Thoracic aorta (tissue), 2 donors: ENCODE measurements at places on chromosomes 5 and 9. TPM values are rescaled to one million over a fixed set of nuclear protein-coding genes. Genes with fewer than 3 reads are reported as not detected.
A peak's percentile ranks its signal among the peaks of the same experiment; 100 is the strongest.

DNA sequence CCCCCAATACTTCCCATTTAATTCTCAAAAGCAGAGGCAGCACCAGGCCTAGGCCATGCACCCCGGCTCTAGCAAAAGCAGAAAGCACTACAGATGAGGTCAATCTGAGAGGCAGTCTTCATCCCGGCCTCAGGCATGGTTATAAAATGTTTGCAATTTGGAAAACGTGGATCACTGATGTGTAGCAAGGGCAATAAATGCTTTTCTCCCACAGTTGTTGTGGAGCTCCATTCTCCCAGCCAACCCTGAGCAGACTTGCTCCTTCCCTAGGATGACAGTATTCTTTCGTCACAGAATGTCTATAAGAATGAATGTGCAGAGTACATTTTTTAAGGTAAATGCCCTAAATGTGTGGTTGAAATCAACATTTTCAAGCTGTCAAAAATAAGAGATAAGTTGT lies 157.3 kb upstream of the DAPK1 start:
- no peak for DNase-seq
- no peaks in the 10 kb centered on the region for H3K36me3 ChIP-seq
- H3K27ac ChIP-seq = no peak overlapping the region
- peaks cover 11% of the 10 kb centered on the region for H3K4me1 ChIP-seq

- DNase-seq = no peak
- H3K4me3 ChIP-seq = no peak overlapping the region
- no peak overlapping the region for H3K27ac ChIP-seq
- H3K36me3 ChIP-seq = peaks cover 7% of the 10 kb centered on the region
- H3K4me1 ChIP-seq = no peaks in the 10 kb centered on the region
- no peaks in the 10 kb centered on the region for H3K27me3 ChIP-seq
Measured at GRCh38 chr5:6652025-6652424, 18.8 kb downstream of the SRD5A1 start.

GRCh38 chr5:148825716-148826052 lies 727 bp upstream of the ADRB2 start:
- DNase-seq = no peak
- no peaks in the 10 kb centered on the region for H3K36me3 ChIP-seq
- peak overlapping the region; percentile 74 for H3K4me3 ChIP-seq
- peak overlapping the region; percentile 83 for H3K27ac ChIP-seq
- no peaks in the 10 kb centered on the region for H3K27me3 ChIP-seq

GRCh38 chr5:31079668-31080067 lies 113.8 kb upstream of the CDH6 start:
- no peaks in the 10 kb centered on the region for H3K4me1 ChIP-seq
- no peak overlapping the region for H3K4me3 ChIP-seq
- no peaks in the 10 kb centered on the region for H3K36me3 ChIP-seq
- no peaks in the 10 kb centered on the region for H3K27me3 ChIP-seq
- DNase-seq = no peak
- H3K27ac ChIP-seq = no peak overlapping the region

DNA sequence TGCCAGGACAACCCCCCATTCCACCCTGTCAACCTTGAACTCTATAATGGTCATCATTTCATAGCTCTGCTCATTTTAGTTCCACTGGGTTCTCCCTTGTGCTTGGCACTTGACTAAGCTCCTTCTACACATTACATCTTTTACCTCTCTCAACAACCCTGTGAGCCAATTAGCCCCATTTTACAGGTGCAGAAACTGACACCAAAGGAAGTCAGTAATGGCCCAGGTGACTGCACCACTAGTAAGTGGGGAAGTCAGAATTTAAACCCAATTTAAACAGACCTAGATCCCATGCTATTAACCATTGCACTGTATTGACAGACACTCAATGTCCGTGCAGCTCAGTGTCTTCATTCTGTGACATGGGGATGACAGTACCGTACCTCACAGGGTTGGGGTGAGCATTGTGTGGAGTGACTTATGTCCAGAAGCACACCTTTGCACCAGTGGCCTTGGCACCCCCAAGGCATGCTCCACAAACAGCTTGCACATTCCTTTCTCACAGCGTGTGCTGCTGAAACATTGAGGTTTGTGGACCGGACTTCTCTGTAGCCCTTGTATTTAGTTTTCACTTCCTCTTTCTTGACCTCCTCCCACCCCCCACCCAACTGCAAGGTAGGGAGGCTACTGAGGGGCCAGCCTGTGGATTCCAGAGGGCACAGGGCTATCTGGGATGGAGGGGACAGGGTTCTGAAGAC lies 23.1 kb downstream of the IRF1 start:
- peaks cover 7% of the 10 kb centered on the region for H3K4me1 ChIP-seq
- no peaks in the 10 kb centered on the region for H3K27me3 ChIP-seq
- no peaks in the 10 kb centered on the region for H3K36me3 ChIP-seq
- no peak overlapping the region for H3K4me3 ChIP-seq
- no peak overlapping the region for H3K27ac ChIP-seq

DNA sequence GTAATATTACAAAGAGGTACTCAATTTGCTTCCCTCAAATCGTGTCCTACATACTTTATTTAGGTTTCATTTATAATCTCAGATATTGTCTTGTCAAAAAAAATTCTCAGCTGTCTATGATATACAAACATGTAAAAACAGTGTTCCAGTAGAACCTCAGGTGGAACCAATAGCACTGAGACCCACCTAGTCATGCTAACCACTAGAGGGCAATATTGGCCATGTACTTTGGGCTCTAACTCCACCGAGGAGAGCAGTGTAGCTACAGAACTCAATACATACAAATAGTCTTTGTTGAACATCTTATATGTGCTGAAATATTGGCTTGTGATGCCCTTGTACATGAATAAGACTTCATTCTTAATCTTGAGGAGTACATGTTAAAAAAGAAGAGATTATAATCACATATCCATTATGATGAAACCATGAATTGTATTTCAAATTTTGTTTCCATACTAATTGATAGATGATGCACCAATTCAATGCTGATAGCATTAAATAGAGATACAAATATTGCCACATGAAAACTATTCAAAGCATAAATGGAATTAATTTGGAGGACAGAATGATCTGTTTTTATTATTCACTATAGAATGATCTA lies 71.2 kb upstream of the CNTLN start:
- H3K4me1 ChIP-seq = no peaks in the 10 kb centered on the region
- no peak overlapping the region for H3K27ac ChIP-seq

- DNase-seq = peak; percentile 82
- H3K36me3 ChIP-seq = no peaks in the 10 kb centered on the region
- H3K4me3 ChIP-seq = peak overlapping the region; percentile 34
- H3K27me3 ChIP-seq = no peaks in the 10 kb centered on the region
- peaks cover 20% of the 10 kb centered on the region for H3K4me1 ChIP-seq
- peak overlapping the region; percentile 92 for H3K27ac ChIP-seq
Measured at GRCh38 chr5:78547731-78548615, 100.6 kb downstream of the LHFPL2 start.

DNA sequence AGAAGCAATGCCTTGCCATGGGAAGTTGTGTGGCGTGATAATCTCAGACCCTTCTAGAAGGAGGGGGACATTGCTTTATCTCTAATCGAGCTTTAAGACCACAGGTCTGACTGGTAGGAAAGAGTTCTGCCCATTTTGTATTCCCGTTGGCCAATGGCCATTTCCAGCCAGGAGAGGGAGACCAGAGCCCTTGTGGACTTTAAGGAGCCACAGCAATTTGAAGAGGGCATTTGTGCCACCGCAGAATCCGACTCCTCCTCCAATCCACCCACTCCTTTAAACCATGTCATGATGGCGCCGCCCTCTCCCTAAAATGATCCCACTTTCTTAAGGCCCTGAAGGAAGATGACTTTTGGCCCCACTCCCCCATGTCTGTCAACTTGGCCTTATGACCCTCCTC lies 560.5 kb upstream of the ADAMTS16 start:
- H3K36me3 ChIP-seq = no peaks in the 10 kb centered on the region
- no peak for DNase-seq
- no peaks in the 10 kb centered on the region for H3K4me1 ChIP-seq
- H3K4me3 ChIP-seq = no peak overlapping the region
- H3K27me3 ChIP-seq = no peaks in the 10 kb centered on the region

GRCh38 chr5:167725741-167726140 lies 565.7 kb upstream of the WWC1 start:
- H3K4me3 ChIP-seq = no peak overlapping the region
- no peaks in the 10 kb centered on the region for H3K36me3 ChIP-seq
- no peak overlapping the region for H3K27ac ChIP-seq
- no peaks in the 10 kb centered on the region for H3K27me3 ChIP-seq

DNA sequence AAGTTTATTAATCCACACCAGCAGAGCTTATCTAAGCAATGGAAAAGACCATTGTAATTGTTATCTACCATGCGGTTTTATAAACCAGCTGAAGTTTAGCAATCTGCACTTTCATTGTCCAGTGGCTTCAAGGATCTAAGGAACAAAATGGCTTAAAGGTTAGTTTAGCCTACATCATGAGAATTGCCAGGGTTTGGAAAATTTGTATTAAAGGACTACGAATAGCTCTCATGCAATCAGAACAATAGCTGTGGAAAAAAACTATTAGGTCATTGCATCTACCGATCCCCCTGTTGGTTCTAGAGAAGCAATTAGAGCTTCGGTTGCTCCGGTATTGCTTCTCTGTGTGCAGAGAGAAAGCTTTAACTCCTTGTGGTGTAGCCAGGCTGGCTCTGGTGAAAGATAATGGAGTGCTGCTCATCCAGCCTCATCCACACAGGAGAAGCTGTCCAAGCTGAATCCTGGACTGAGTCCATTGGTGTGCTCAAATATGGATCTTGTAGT lies 86.3 kb upstream of the SLC12A2 start:
- no peak overlapping the region for H3K4me3 ChIP-seq
- no peak for DNase-seq
- no peak overlapping the region for H3K27ac ChIP-seq
- H3K4me1 ChIP-seq = no peaks in the 10 kb centered on the region
- H3K36me3 ChIP-seq = no peaks in the 10 kb centered on the region
- H3K27me3 ChIP-seq = no peaks in the 10 kb centered on the region

GRCh38 chr5:119583684-119584083 lies 45.7 kb upstream of the FAM170A start:
- no peak for DNase-seq
- H3K4me3 ChIP-seq = no peak overlapping the region
- no peaks in the 10 kb centered on the region for H3K36me3 ChIP-seq
- H3K27me3 ChIP-seq = no peaks in the 10 kb centered on the region

DNA sequence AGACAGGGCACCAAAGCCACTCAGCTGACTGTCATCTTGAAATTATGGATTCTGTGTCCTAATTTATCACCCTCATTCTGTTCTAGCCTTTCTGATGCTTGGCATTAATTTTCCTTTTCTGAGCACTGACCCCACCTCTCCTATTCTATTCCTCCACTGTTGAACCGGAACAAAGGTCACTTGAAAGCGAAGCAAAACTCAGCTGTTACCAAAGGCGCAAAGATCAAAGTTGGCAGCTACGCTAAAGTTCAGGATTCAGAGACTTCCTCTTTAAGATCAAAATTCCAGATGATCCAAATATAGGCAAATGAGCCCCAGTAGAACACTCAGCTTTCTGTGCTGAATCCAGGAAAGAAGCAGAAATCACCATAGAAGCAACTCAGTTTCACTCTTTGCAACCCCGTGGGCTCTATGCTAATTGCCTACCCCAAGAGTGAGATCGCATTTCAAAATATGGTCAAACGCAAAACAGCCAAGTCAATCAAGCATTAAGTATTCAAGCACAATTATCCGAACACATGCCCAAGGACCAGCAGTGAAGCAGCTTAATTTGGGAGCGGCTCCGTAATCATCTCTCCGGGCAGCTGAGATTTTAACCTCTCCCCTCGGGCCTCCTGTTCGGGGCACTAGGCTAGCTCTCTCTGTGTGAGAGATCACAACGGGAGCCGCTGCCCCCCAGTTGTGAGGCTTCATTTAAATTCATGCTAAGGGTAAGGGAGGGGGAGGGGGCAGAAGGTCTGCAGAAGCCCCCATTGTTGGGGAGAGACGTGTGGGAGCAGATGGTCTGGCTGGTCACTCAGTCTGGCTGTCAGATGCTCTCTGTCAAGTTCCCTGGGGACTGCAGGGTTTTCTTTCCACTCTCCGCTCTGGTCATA lies 288.6 kb downstream of the ELAVL2 start:
- H3K27ac ChIP-seq = no peak overlapping the region
- no peaks in the 10 kb centered on the region for H3K36me3 ChIP-seq
- H3K27me3 ChIP-seq = no peaks in the 10 kb centered on the region
- H3K4me3 ChIP-seq = peak overlapping the region; percentile 50
- H3K4me1 ChIP-seq = no peaks in the 10 kb centered on the region
- DNase-seq = no peak

DNA sequence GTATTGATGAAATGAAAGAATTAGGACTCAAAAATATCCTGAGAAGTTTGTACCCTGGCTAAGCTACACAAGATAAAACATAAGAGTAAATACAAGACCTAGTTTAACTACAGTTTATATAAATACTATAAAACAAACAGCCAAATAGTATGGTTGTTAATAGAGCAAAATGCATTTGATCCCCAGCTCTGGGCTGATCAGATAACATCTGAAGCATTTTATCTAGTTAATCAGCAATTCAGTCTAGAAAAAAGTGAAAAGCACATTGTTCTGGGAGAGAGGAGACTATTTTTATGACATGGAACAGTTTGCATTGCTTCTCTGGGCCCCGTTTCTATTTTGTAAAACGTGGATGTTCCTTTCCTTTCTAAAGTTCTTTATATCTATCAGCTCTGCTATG lies 139.6 kb upstream of the RORB start:
- H3K4me3 ChIP-seq = no peak overlapping the region
- H3K27me3 ChIP-seq = no peaks in the 10 kb centered on the region
- no peaks in the 10 kb centered on the region for H3K4me1 ChIP-seq
- no peak overlapping the region for H3K27ac ChIP-seq
- DNase-seq = no peak

NR5A1 gene
- not detected for total RNA-seq

GRCh38 chr5:31244921-31245320 lies 51.4 kb downstream of the CDH6 start:
- no peak for DNase-seq
- no peak overlapping the region for H3K27ac ChIP-seq
- no peaks in the 10 kb centered on the region for H3K4me1 ChIP-seq
- H3K36me3 ChIP-seq = no peaks in the 10 kb centered on the region
- no peaks in the 10 kb centered on the region for H3K27me3 ChIP-seq
- H3K4me3 ChIP-seq = no peak overlapping the region

DNA sequence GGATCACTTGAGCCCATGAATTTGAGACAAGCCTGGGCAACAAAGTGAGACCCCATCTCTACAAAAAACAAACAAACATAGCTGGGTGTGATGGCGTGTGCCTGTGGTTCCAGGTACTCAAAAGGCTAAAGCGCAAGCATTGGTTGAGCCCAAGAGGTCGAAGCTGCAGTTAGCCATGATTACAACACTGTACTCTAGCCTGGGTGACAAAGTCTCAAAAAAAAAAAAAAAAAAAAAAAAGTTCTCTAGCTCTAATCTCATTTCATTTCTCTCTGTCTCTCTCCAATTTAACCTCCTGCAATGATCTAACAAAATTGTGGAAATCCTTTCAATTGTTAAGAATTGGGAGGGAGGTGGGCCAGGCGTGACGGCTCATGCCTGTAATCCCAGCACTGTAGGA lies 33.3 kb downstream of the LPAR1 start:
- peaks cover 5% of the 10 kb centered on the region for H3K4me1 ChIP-seq
- no peaks in the 10 kb centered on the region for H3K27me3 ChIP-seq
- H3K4me3 ChIP-seq = no peak overlapping the region

CCDC192 gene
- total RNA-seq = not detected

- H3K27ac ChIP-seq = peak overlapping the region; percentile 45
- no peaks in the 10 kb centered on the region for H3K27me3 ChIP-seq
- DNase-seq = peak; percentile 27
- no peaks in the 10 kb centered on the region for H3K36me3 ChIP-seq
Measured at GRCh38 chr5:170151097-170151831, 45.6 kb downstream of the FOXI1 start.
